ENCODE measurements at places on chromosomes 12 and 14. TPM values are rescaled to one million over a fixed set of nuclear protein-coding genes. Genes with fewer than 3 reads are reported as not detected.

KRT82 gene
- not detected for total RNA-seq

SLC8A3 gene
- total RNA-seq: under 0.01 TPM

BTBD7 gene
- total RNA-seq: 31.5 TPM

SLC25A47 gene
- not detected for total RNA-seq

FAM90A1 gene
- not detected for total RNA-seq

MYF5 gene
- not detected for total RNA-seq

GPR65 gene
- under 0.01 TPM for total RNA-seq

DAO gene
- not detected for total RNA-seq

COPS7A gene
- 98.8 TPM for total RNA-seq

RPL10L gene
- total RNA-seq: not detected

LBHD2 gene
- total RNA-seq: not detected

NDUFB1 gene
- total RNA-seq: 146 TPM

DENND5B gene
- 18.8 TPM for total RNA-seq

RNASE7 gene
- not detected for total RNA-seq

INHBC gene
- not detected for total RNA-seq

RITA1 gene
- total RNA-seq: 22.4 TPM

VPS37B gene
- total RNA-seq: 20.6 TPM

CD163L1 gene
- under 0.01 TPM for total RNA-seq

CLEC4D gene
- total RNA-seq: not detected

LAG3 gene
- total RNA-seq: not detected

CIT gene
- 8.8 TPM for total RNA-seq

TRIM9 gene
- total RNA-seq: 1.1 TPM

NTN4 gene
- 45.1 TPM for total RNA-seq

KRT5 gene
- not detected for total RNA-seq
